ENCODE measurements at places on chromosomes 5 and 9.

DNA sequence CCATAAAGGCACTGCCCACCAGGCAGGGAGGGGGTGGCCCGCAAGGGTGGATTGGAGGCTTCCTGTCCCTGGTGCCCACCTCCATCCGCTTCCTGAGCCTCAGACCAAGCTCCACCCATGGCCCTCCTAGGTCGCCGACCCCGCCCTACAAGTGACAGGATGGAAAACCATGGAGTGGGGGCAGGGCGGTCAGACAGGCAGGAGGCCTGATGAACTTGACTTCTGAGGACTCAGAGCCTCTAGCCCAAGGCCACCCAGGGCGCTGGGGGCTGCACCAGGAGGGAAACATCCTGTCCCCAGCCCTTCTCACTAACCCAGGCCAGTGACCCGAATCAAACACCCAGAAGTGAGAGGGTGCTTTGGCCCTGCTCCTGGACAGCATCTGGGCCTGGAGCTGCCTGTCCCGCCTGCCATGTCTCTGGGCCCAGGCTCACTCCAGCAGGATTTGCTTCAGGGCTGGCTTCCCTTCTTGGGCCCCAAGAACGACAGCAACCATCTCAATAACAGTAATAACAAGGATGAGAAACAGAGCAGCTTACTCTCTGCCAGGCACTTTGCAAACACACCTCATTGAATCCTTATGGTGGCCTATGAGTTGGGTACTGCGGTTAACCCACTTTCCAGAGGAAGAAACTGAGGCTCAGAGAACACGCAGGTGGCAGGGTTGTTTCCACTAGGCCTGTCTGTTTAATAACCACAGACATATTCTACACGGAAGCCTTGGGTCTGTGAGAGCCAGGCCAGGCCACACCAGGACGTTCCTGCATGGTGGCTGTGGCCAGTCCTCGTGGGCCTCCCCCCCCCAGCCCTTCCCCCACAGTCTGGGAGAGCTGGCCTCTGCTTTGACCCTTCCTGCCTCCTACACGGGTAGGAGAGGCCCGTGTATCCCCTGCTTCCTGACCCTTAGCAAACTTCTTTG is 4.4 kb upstream of the ST6GALNAC6 start:
- DNase-seq: no peak

- no peak for DNase-seq
Measured at GRCh38 chr5:5146530-5147160, 6.5 kb downstream of the ADAMTS16 start.

DNA sequence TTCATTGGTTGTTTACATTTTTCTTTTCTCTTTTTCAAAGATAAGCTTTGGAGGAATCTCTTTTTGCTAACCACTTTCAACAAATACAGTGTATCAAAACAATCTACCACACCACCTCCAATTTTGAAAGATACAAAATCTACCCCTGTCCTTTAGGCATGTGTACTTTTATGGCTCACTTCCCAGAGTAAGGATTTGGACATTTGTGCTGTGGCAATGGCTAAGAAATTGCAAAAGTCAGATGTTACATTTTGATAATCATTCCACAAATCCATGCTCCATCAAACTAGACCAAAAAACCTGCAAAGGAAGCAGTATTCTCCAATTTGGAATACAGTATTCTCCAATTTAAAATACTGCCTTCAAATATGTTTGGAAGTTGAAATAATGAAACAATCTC is 204.9 kb downstream of the MCTP1 start:
- DNase-seq: no peak

- DNase-seq: no peak
Measured at GRCh38 chr9:92962846-92963245, 15.5 kb downstream of the FGD3 start.

GRCh38 chr5:68368311-68369022 is 152.9 kb downstream of the PIK3R1 start:
- no peak for DNase-seq

- DNase-seq: peak; percentile 47
Measured at GRCh38 chr5:170293273-170293672, 4.3 kb downstream of the LCP2 start.

DNA sequence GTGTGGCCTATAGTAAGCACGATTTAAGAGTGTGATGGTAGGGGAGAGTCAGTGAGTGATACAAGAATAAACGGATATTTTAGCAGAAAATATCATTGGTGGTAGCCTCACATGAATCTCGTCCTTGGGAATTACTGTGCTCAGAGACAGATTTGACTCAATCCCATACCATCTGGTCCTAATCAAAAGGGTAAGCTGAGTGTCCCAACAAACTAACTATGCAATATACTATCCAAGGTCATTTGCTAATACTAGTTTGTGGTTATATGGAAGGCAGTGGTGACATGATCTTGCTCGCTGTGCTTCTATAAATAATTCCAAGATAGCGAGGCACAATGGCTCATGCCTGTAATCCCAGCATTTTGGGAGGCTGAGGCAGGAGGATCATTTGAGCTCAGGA is 103.2 kb downstream of the TRPM6 start:
- DNase-seq: no peak

- no peak for DNase-seq
Measured at GRCh38 chr5:66427139-66427442, 169.1 kb upstream of the MAST4 start.

GRCh38 chr9:108056805-108057386 is 567.3 kb upstream of the KLF4 start:
- DNase-seq: no peak

DNA sequence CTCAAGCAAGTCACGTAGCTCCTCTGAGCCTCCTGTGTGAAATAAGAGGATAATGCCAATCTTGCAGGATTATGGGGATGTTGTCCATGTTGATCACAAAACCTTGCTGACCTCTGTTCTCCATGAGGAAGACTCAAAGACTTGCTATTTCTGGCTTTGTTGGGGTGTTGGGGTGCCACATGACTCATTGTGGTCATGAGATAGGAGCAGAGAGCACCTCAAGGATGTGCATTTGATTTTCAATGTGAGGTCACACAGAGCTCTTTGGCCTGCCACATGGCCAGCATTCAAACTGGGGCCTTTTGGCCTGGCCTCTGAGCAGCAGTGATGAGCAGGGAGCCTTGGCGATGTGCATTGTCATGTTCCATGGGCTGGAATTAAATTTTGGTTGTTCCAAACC is 380.3 kb downstream of the GADD45G start:
- DNase-seq: no peak

DNA sequence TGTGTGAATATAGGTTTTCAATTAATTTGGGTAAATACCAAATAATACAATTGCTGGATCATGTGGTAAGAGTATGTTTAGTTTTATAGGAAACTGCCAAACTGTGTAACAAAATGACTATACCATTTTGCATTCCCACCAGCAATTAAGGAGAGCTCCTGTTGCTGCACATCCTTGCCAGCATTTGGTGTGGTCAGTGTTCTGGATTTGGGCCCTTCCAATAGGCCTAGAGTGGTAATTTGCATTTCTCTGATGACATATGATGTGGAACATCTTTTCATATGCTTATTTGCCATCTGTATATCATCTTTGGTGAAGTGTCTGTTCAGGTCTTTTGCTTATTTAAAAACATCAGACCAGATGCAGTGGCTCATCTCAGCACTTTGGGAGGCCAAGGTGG is 11.6 kb upstream of the RFK start:
- DNase-seq: no peak

DNA sequence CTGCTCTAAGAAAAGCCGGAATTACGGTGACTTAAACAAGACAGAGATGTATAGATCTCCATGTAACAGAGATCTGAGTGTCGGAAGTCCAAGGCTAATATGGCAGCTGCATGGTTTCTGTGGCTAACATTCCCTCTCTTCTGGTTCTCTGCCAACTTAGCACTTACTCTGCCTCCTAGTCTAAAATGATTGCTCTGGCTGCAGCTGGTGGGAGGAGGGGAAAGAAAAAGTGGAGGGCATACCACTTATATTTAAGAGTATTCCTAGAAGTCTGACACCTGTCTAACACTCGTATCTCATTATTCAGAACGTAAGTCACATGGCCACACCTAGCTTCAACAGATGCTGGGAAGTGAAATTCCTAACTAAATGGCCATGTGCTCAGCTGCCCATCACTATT is 551.5 kb upstream of the TLE4 start:
- no peak for DNase-seq

DNA sequence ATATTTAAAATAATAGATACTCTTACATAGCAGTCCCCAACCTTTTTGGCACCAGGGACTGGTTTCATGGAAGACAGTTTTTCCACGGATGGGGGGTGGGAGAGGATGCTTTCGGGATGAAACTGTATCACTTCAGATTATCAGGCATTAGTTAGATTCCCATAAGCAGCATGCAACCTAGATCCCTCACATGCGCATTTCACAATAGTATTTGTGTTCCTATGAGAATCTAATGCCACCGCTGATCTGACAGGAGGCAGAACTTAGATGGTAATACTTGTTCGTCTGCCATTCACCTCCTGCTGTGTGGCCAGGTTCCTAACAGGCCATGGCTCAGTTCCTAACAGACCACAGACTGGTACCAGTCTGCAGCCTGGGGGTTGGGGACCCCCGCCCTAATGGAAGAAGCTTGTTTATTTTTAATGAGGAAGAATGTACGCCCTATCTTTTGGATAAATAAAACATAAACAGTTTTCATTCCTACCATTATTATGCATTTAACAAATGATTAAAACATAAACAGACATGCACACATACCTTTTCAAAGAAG is 187.7 kb downstream of the ZSWIM6 start:
- no peak for DNase-seq

- DNase-seq: peak; percentile 77
Measured at GRCh38 chr9:14271093-14271673, 42.8 kb downstream of the NFIB start.

GRCh38 chr9:38394416-38394815 is 1.9 kb downstream of the ALDH1B1 start:
- DNase-seq: no peak

GRCh38 chr9:132182314-132183091 is 20.6 kb downstream of the NTNG2 start:
- DNase-seq: peak; percentile 67

DNA sequence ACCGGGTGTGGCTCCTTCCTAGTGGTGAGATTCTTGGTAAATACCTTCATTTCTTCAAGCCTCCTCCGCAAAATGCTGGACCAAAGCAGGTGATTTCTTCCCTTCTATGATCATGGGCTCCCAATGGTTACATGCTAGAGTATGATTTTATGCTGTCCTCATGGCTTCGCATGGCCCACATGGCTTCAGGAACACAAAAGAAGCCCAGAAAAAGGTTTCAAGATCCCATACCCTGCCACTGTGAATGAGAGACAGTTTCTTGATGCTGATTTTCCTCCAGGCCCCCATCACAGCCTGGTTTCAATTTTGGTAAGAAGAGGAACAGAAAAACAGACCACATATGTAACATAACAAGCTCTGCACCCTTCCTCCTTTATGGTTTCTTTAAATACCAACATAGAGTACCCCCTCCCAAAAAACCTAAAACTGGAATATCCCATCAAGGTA is 2.4 kb upstream of the RXFP3 start:
- no peak for DNase-seq

- DNase-seq: no peak
Measured at GRCh38 chr9:95316794-95317118, 753 bp downstream of the FANCC start.

GRCh38 chr5:159342840-159343239 is 12.6 kb upstream of the IL12B start:
- no peak for DNase-seq

GRCh38 chr9:130235558-130236435 is 29.8 kb upstream of the HMCN2 start:
- DNase-seq: peak; percentile 36

DNA sequence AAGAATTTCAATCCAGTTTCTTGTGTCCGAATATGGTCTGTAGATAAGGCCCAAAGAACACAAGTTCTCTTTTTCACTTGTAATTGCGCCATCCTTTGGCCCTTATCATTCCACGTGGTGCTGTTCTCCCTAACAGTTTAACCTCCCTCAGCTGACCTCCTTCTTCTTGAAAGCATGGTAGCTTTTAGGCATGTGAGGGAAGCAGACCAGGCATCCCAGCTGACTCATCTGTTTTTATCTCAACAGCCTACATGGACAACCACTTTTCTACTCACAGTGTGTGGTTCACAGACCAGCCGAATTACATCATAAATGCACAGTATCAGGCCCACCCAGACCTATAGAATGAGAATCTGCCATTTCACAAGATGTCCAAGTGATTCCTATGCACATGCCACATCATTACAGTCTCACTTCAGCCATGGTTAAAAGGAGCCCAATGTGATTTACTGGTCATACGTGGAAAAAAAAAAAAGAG is 26.9 kb upstream of the PLIN2 start:
- no peak for DNase-seq

GRCh38 chr5:96942911-96943310 is 7.0 kb downstream of the LNPEP start:
- no peak for DNase-seq

- DNase-seq: no peak
Measured at GRCh38 chr9:85716031-85716877, 25.5 kb downstream of the AGTPBP1 start.

DNA sequence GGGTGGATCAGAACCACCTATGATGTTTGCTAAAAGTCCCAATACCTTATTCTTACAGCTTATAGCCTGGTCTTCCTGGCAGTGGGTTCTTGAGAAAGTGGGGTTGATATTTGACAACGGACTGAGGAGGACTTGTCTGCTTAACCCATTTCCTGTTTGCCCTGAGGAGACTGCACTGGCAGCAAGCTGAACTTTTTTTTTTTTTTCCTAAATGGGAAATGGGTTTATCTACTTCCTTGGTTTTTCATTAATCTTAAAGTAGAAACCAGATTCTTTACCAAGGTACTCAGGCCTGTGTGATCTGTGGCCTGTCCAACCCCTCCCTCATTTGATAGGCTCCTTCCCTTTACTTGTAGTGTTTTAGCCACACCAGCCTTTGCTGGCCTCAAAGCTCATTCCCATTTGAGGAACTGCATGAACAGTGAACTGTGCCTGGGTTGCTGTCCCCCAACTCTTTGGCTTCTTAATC is 47.1 kb downstream of the C9orf57 start:
- DNase-seq: no peak

- DNase-seq: no peak
Measured at GRCh38 chr5:76274571-76274970, 128.5 kb upstream of the IQGAP2 start.

GRCh38 chr5:41755705-41756104 is 114.5 kb downstream of the OXCT1 start:
- no peak for DNase-seq

- DNase-seq: no peak
Measured at GRCh38 chr5:107698286-107698685, 27.5 kb upstream of the EFNA5 start.

DNA sequence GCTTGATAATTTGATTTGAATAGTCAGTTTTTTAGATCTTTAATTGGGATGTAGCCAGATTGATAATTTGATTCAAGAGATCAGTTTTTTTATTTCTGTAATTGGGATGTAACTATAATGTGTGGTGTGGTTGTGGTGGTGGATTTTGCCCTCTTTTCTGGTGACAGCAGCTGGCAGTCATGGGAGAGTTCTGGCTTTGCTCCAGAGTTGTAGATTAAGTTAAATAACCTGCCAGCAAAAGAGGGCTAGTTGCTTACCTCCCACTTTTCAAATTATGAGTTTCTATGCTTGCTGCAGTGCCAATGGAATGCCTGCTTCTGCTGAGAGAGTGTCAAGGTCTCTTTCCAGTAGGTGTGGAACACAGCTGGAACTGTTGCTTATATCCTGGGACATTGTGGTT is 315.1 kb downstream of the CCDC171 start:
- DNase-seq: no peak

- DNase-seq: no peak
Measured at GRCh38 chr5:126983874-126984266, 46.5 kb downstream of the MARCHF3 start.
